NCI-H2029 (cell line): ENCODE measurements at places on chromosomes 3 and 15.

GRCh38 chr15:41511331-41511898 lies 2.2 kb downstream of the LTK start:
- no peak for DNase-seq

DNA sequence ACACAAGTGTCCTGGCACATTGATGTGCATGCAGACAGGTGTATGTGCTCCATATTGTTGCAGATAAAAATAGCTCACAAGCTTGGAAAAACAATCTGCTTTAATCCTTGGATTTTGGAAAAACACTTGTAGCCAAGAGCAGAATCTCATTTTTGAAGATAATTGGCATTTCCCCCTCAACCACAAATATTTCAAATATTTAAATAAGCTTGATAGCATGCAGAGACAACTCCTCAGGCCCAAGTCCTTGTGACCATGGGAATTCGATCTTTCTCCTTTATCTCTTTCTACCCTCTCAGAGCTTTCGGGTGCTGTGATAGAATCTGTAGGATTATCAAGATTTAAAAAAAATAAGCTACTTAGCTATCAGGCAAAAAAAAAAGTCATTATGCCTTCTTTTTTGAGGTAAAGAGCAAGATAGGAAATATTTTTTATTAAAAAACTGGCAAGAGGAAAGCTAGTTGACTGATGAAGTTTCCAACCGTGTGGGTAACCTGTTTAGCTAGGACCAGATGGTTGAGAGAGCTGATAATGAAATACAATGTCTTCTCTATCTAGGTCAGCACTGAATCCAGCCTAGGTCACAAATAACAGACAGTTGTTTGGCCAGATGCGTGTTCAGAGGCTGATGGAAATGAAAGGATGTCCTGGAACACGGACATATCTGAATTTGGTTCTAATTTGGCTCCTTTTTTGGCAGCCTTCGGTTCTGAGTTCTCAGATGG lies 54.9 kb upstream of the SNRK start:
- no peak for DNase-seq

DNA sequence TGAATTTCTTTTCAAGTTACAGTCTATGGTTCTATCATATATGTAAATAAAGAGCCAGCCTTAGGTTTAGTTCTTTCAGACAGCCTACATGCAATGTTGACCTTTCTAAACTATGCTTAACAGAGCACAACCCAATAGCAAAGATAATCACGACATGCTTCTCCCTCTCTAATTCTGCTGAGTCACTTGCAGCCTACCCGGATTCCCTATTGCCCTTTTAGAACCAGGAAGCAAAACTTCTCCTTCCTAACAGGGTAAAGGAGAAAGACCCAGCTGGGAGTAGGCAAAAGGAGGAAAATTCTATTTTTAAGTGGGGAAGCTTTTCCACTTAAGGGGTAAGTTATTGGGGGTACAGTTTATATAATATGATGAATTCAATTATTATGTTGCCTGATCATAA lies 79.3 kb downstream of the SLC7A14 start:
- no peak for DNase-seq

GRCh38 chr3:114218006-114218405 lies 19.4 kb downstream of the ZNF80 start:
- no peak for DNase-seq

- no peak for DNase-seq
Measured at GRCh38 chr15:91261345-91261744, 161.3 kb downstream of the SV2B start.

DNA sequence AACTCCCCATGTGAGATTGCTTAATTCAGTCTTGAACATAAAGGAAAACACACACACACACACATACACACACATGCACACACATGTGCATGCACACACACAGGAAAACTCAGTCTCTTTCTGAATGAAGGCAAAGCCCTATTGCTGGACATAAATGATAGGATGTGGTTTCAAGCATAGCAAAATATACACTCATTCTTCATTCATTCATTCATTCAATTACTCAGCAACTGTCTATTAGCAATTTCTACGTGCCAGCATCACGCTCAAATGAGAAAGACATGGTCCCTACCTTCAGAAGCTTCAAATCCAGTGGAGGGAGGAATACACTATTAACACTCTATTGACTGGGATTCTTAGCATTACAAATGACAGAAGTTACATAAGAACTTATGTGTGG lies 41.8 kb upstream of the UBE2E2 start:
- no peak for DNase-seq

DNA sequence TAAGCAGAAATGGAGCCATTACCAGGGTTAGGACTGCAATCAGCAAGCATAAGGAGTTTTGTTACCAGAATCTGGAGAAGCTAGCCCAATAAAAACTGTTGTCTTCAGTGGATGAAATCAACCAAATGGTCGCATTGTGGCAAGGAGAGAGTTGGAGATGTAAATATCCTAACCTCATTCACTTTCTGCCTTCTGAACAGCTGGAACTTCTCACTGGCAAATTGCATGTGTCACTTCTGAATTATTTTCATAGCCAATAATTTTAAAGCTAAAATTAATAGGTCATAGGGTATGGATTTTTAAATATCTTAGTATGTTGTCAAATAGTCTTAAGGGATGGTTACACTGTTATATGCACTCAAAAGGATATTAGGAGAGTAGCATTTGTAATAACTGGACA lies 121.6 kb downstream of the SUCNR1 start:
- DNase-seq: no peak

DNA sequence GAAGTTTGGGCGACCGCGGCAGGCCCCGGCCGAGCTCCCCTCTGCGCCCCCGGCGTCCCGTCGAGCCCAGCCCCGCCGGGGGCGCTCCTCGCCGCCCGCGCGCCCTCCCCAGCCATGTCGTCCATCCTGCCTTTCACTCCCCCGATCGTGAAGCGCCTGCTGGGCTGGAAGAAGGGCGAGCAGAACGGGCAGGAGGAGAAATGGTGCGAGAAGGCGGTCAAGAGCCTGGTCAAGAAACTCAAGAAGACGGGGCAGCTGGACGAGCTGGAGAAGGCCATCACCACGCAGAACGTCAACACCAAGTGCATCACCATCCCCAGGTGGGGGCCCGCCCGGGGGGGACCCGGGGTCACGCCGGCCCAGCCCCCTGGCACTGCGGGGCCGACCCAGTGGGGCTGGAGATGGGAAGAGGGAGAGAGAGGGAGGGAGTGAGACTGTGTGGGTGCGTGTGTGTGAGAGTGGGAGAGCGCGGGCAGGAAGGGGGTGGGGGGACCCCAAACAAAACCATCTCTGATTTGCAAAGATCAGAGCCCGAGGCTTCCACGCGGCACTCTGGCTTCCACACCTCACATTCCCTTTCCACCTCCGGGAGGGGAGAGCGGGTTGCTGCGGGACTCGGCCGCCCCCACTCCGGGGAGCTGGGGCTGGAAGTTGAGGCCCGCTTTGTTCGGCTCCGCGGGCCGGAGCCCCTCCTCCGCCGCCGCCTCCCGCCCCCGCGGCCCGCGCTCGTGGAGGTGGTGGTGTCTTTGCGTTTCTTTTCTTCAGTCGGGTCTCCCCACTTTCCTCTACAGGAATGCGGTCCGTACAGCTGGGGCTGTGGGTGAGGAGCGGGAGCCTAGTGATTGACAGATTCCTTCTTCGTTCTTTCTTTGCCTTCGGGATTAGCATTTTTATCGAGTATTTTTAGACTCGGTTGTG lies 898 bp downstream of the SMAD3 start:
- DNase-seq: no peak

- peak; percentile 48 for DNase-seq
Measured at GRCh38 chr3:101518421-101518871, 5.4 kb upstream of the SENP7 start.

DNA sequence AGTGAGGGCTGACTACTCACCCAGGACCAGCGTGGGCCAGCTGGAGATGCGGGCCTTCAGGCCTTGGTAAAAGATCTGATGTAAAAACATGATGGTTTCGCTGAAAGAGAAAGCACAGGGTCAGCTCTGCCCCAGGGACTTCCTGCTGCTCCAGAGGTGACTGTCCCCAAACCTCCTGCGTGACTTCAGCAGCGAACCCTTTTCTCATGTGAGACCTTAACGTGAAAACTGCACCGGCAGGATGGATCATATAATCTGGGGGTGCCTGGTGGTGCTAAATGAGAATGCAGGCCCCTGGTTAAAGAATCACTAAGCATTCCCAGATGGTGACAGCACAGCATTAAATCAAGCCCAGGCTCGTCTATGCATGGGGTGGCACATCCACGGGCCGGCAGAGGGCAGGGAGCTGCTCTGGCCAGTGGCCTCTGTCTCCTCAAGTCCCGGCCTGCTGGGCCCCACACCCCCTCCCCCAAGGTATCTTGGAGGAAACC lies 55.4 kb downstream of the RASGRF1 start:
- no peak for DNase-seq

DNA sequence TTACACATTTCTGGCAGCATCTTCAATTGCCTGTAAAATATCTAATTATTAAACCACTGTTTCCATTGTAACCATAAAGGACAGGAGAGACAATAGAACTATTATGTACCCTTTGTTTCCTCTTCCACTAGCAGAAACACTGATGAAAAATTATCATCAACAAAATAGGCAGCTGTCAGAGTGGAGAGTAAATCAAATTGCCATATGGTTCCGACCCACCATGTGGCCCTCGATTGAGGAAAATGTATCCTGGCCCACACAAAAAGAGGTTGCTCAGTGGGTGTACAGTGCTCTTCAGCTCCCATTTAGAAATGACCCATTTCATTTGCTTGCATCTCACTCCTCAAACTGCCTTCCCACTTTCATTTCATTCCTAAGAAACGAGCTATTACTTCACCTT lies 570.6 kb upstream of the UBE2E2 start:
- no peak for DNase-seq

DNA sequence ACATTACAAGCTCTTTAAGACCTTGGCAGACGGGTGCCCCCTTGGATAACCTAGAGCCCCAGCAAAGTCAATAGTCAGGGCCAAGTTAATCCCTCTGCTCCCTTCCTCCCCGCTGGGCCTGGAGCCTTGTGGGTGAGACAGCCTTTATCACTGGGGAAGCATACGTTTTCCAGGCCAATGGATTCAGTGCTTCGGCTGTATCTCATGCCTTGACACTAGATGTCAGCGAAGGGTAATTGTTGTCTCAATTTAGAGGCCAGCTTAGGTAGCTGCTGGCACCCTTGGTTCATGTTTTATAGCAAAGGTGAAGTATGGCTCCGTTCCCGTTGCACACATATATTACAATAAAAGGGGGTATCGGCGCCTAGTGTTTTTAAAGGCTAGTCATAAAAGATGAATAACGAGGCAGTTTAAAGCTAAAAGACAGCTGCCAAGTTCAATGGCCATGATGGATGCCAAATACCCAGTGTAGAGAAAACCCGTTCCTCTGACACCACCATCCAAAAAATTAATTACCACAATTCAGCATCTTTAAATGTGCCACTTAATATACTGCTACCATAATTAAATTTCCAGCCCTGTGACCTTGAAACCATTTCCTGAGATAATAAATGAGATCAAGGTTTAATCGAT lies 52.3 kb upstream of the BNIP2 start:
- DNase-seq: peak; percentile 37

GRCh38 chr3:144879701-144880100 lies 908.1 kb downstream of the DIPK2A start:
- no peak for DNase-seq

DNA sequence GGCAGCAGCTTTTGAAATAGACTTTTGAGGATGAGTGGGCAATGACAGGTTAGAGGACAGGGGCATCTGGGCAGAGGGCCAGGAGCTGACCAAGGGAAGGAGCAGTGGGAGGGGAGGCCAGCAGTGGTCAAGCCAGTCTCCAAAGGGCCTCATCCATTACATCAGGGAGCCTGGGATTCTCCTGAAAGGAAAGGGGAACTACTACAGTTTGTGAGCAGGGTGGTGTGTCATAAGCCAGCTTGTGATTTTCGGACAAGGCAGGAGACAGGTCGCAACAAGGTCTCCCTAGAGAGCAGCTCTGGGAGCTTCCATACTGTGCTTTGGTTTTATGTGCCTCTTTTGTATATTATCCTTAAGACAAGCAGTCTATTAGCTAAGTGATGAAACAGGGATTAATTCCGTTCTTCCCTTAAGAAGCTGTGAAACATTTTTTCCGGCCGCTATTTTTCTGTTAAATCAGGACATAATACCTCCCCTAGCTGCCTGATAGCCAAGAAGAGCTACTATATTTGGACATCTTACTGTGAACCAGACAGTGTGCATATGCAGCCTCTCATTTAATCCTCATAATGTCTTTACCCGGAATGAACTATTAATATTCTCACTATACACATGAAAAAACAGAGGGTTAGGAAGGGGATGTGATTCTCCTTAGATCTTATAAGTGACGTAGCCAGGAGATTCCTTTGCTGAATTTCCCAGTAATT lies 46.4 kb downstream of the C2CD4B start:
- no peak for DNase-seq

- no peak for DNase-seq
Measured at GRCh38 chr15:43144512-43144911, 11.1 kb downstream of the TMEM62 start.

GRCh38 chr15:25764980-25765735 lies 98.0 kb downstream of the ATP10A start:
- no peak for DNase-seq

DNA sequence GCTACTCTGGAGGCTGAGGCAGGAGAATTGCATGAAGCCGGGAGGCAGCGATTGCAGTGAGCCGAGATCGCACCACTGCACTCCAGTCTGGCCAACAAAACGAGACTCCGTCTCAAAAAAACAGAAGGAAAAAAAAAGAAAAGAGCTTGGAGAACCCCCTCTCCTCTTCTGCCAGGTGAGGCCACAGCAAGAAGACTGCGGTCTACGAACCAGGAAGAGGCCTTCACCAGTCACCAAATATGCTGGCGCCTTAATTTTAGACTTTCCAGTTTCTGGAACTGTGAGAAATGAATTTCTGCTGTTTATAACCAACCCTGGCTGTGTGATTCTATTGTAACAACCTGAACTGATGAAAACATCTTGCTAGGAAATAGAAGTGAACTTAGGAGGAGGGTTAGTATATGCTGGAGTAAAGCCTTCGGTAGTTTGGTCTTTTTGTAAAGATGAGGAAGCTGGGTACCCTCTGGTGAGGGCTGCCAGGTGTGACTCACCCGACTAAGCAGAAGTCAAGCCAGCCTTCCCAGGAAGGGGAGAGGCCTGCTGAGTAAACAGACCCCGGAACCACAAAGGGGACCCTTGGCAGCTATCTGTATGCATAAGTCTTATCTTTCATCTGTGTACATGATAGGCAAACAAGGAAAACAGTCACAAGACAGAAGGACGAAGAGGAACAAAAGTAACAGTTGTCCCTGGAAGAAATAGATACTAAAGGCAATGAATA lies 78.7 kb downstream of the KLF13 start:
- peak; percentile 4 for DNase-seq

DNA sequence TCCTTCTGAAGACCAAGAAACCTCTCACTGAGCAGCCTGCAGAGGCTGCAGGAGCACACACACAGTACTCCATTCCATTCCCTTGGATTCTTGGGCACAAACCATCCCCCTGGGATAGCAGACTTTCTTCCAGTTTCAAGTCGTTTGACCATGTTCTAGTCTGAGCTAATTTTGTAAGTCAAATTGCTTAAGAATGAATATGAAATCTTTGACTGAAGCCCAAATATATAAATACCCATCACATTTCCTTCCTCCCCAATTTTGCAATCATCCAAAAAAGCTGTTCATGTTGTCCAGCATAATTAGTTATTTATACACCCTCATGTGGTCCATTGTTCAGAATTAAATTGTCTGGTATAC lies 231.2 kb upstream of the TPRG1 start:
- no peak for DNase-seq

- no peak for DNase-seq
Measured at GRCh38 chr3:125440559-125440955, 65.4 kb upstream of the ZNF148 start.
